ENCODE measurements at places on chromosomes 12 and 14.
A peak's percentile ranks its signal among the peaks of the same experiment; 100 is the strongest.

GRCh38 chr12:16349131-16349460 is 1.7 kb downstream of the MGST1 start:
- DNase-seq = no peak

- no peak for DNase-seq
Observed at GRCh38 chr14:66228267-66228970, 257.8 kb upstream of the CCDC196 start.

DNA sequence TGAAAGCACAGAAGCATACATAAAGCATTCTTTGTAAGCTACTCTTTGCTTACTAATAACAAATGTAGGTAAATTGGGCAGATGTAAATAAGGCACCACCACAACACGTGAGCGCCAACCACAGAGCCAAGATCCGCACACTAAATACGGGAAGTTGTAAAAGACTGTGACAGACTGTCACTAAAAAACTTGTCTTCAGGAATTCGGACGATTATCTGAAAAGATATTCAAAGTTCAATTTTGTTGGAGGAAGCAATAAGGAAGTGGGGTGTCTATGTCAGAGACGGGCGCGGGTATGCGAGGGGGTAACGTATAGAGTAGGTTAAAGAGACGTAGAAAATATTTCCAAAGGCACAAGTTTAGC is 1.5 kb upstream of the HSP90B1 start:
- DNase-seq = no peak

DNA sequence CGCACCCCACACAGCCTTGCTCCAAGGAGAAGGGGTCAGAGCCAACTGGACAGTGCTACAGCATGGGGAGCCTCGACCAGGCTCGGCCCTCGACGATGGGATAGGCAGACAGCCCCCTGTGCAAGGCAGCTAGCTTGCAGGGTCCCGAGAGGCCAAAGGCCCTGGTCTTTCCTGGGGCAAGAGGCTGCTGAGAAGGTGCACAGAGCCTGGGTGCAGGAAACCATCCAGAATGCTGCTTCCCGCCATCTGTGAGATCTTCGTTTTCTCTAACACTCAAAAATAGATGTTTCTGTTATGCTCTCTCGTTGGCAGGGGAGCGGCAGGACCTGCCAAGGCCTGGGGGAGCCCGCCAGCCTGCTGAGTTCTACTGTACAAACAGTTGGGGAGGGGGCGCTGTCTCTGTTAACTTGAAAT is 168.0 kb upstream of the RTL1 start:
- DNase-seq = peak; percentile 59

GRCh38 chr14:95468448-95469133 is 47.9 kb downstream of the SYNE3 start:
- DNase-seq = no peak

- DNase-seq = no peak
Observed at GRCh38 chr14:70701610-70702009, 59.9 kb downstream of the TTC9 start.

GRCh38 chr14:85024931-85025330 is 505.0 kb upstream of the FLRT2 start:
- no peak for DNase-seq

DNA sequence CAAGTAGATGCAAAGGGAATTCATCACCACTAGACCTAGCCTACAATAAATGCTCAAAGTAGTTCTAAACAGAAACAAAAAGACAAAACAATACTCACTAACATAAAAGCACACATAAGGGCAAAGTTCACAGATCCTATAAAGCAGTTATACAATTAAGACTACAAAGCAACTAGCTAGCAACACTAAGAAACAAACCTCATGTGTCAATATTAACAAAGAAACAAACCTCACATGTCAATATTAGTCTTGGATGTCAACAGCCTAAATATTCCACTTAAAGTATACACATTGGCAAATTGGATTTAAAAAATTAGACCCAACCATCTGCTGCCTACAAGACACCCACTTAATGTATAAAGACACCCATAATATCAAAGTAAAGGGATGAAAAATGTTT is 152.7 kb downstream of the KCNK10 start:
- no peak for DNase-seq

DNA sequence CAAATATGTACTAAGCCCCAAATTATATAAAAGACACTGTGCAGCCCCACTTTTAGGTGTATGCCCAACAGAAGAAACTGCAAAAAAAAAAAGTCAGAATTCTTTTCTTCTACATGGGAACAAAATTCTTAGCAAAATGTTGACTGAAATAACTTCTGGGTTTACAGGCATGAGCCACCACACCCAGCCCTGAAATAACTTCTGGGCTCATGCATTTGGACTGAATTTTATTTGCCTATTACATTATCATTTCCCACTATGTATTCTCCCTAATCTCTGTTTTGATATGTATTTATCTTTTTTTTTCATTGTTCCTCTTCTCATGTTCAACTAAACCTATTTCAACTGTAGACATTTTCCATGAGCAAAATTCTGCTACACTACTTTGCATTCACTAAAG is 169.2 kb downstream of the GRIN2B start:
- DNase-seq = no peak

- DNase-seq = peak; percentile 60
Observed at GRCh38 chr12:6140651-6141447, 16.4 kb upstream of the VWF start.

DNA sequence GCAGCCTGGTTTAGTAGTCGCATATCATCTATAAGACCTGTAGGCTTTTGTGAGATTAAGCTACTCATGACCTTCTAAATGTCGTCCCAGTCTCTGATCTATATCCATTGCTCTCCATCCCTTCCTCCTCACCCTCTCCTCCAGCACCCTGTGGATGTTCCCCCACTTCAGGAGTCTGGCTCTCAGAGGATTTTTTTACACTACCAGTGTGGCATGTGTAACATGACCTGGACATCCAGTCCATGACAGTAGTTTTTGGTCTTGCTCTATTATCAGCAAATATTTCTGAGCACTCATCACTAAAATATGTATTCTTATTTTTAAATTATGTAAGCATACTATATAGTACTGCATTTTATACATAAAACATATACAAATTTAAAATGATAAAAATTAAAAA is 142.1 kb downstream of the DYRK2 start:
- DNase-seq = no peak

- no peak for DNase-seq
Observed at GRCh38 chr14:65168840-65169239, 66.5 kb upstream of the MAX start.

DNA sequence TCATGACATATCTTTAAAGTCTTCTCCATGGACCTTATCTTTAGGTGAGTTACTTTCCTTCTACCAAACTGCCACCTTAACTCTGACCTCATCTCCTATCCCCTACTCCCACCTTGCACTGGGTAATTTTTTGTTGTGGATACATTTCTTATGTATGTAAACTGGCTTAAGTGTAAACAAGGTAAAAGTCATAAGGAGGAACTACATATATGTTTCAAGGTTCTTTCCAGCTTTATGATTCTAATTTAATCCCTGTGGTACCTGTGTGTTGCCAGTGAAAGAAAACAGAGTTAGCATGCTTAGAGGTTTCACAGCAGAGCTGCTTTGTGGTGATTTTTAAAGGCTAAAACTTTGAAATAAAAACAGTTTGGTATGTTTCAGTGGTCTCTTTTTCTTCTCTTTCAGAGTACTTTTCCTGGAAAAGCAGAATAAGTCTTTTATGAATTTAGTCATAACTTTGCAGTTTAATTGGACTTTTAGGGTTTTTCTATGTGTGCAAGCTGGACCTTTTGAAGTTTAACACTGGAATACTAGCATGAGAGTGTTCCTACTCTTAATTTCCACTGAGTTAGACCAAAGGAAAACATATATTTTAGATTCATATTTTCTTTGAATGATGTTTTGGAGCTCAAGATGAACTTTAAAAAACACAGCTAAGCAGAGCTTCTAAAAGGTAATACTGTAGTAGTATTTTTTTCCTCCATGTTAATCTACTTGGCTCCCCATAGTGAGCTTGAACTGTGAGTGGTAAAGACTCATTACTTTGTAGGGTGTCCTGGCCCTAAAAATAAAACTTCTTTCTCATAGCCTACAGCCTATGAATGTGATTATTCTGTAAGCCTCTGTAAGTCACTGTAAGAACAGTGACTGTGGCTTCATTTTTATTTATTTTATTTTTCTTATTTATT is 105.4 kb downstream of the FUT8 start:
- no peak for DNase-seq

DNA sequence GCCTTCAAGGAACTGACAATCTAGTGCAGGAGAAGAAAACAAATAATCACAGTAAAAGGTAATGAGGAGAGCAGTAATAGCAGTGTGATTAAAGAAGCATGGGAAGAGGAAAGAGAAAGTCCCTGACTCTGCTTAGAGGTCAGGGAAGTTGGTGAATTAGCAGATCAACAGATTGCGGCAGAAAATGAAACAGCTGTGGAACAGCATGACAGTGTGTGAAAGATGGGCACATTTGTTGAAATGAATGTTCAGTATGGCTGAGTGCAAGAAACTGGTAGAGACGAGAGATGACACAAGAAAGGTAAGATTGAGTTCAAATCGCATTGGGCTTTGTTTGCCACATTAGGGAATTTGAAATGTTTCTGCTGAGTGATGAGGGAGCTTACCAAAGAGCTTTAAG is 63.7 kb upstream of the RASSF8 start:
- DNase-seq = no peak

GRCh38 chr12:51941011-51941581 is 10.4 kb upstream of the ACVR1B start:
- no peak for DNase-seq

DNA sequence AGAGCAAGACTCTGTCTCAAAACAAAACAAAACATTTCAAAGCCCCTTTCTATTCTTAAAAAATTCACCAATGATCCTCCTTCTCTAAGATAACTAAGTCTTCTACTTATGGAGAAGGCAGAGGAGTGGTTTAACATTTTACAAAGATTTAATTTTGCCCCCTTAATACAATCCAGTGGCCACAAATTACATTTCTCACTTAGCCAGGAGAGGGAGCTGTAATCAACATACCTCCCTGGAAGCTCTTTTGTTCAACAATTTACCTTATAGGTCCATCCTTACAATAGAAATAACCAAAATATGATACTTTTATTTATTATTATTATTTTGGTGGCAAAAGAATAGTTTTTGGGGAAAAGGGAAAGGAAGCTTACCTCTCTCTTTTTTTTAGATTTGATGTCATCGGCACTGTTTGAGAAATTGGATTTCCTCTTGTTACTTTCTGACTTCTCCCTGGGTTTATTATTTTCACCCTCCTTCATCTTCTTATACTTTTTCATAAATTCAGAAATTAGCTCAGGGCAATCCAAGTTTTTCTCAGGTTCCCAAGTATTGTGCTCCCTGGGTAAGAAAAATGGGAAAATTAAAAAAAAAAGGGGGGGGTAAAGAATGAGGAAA is 28.1 kb downstream of the CBX5 start:
- no peak for DNase-seq

DNA sequence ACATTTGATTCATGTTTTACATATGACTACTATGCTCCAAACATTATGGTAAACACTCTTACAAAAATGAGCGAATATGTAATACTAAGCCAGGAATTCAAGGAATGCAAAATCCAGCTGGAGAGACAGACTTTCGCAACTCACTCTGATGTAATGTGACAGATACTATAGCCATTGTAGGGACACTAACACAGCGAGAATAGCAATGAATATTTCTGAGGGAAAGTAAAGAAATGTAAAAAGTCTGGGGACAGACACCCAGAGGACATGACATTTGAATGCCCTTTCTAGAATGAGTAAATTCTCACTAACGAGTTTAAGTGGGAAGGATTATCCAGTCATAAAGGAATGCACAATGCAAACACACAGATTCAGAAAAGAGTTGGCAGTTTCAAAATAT is 121.9 kb downstream of the PIK3C2G start:
- DNase-seq = no peak

- DNase-seq = no peak
Observed at GRCh38 chr14:22646570-22647254, 2.6 kb upstream of the OR6J1 start.

DNA sequence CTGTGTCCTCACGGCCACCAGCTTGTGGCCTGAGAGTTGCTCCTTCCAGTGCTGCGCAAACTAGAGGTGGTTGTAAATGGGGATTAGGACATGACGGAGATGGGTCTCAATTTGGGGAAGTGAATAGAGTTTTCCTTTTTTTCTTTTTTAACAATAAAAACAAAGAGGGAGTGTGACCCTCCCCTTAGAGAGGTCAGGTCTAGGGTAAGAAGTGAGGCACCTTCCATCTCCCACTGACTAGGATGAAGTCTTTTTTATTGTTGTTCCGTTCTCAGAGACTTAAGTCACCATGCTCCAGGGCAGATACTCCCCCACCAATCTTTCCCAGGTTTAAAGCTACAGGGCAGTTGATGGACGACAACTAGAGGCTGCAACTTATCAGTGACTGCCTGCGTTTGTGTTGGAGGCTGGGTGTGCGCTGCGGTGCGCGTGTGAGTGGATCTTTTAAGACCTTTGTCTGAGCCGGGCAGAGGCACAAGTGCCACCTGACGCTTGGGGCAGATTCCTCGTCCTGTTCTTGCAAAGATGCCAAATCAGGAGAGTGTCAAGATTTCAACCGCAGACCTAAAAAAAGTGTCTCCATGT is 2.1 kb upstream of the GSC start:
- no peak for DNase-seq

- no peak for DNase-seq
Observed at GRCh38 chr14:103696070-103696402, 19.2 kb downstream of the XRCC3 start.

DNA sequence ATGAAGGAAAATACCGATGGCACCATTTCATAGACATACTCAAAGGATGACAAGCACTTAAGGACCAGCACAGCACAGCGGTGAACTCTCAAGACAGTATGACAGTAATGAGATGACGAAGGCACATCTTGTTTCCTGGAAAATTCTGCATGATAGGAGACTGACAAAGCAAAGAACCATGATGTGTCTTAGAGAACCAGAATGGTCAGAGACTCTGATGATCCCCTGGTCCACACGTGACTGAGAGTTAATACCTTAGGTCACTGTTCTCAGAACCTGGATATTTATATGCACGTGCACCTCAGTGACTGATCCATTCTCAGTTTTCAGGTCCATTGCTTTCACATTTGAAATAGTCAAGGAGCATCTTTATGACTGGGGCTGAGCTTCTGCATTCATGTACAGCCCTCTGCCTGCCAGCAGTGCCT is 35.3 kb downstream of the PROX2 start:
- DNase-seq = no peak

GRCh38 chr14:35535483-35536112 is 1.6 kb downstream of the INSM2 start:
- DNase-seq = no peak

DNA sequence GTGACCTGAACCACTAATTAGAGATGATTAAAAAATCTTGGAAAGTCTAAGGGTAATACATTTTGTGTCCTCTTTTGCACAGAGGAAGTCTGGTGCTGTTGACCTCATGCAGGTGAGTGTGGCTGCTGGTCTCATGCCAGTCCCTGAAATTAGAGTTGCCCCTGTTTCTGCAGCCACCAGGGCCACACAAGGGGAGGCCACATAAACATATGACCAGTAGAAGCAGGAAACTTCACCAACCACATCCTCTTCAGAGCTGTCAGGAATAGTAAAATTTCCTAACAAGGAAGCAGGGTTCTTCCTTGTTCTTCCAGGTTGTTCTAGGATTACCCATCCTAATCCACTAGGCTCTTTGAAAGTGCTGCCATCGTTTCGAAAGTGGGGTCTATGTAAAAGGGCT is 28.3 kb downstream of the PSMA6 start:
- DNase-seq = no peak

GRCh38 chr14:23245282-23245681 is 7.5 kb downstream of the RNF212B start:
- DNase-seq = no peak

- peak; percentile 60 for DNase-seq
Observed at GRCh38 chr14:92686411-92686899, 62.0 kb downstream of the LGMN start.
